GM20000 (cell line): ENCODE measurements at places on chromosomes 3 and 15.
A peak's percentile ranks its signal among the peaks of the same experiment; 100 is the strongest.

DNA sequence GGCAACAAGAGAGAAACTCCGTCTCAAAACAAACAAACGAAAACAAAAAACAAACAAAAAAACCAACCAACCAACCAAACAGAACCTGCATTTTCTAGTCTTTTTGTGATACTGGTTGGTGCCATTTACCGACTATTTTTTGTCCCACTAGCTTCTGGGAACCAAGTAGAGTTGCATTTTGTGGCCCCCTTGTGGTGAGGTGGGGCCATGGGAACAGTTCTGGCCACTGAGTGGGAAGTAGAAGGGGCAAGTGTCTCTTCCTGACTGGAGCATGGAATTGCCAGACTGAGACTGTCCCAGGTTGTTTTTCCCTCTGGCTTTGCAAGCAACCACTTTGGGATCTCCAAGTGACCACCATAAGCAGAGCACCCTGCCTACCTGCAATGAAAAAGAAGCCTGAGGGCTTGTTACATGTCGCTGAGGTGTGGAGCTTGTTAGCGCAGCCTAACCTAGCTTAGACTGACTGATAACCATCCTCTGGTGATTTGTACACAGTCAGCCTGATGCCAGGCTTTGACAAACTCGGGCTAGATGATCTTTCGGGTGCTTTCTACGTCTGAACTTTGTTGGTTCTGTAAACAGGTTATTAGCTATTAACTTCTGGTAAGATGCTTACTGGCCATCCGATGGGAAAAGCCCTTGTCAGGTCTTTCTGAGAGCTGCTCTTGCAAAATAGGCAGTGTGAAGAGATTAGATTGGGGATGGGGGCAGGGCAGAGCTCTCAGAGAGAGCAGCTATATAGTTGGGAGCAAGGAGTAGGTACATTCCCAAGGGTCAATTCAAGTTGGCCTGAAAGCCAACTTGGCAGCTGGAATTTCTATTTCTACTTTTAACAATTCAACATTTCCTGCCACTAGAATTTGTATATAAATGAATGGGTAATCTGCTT is 172.2 kb downstream of the SSR3 start:
- peak; percentile 62 for DNase-seq

- no peak for DNase-seq
Observed at GRCh38 chr3:73624017-73624820, 522 bp downstream of the PDZRN3 start.

- DNase-seq: no peak
Observed at GRCh38 chr15:38062696-38063095, 128.3 kb downstream of the TMCO5A start.

GRCh38 chr3:173529062-173529711 is 131.6 kb downstream of the NLGN1 start:
- DNase-seq: peak; percentile 4

DNA sequence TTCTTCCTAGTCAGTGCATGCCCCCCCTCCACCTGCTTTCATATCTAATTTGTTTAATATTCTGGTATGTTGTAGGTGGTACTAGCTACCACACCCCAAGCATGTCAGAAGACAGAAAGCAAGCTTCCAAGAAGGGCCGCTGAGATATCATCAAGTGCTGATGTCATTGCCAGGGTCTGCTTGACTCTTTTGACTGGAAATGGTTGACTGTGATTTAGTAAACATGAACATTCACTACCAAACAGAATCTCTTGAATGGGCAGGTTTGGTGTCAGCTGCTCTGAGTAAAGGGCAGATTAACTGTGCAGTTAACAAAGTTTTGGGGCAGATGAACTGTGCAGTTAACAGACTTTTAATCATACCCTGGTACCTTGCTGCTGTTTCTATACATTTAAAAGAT is 244.2 kb upstream of the SATB1 start:
- no peak for DNase-seq

GRCh38 chr3:126798521-126798920 is 94.5 kb downstream of the CHCHD6 start:
- DNase-seq: no peak

DNA sequence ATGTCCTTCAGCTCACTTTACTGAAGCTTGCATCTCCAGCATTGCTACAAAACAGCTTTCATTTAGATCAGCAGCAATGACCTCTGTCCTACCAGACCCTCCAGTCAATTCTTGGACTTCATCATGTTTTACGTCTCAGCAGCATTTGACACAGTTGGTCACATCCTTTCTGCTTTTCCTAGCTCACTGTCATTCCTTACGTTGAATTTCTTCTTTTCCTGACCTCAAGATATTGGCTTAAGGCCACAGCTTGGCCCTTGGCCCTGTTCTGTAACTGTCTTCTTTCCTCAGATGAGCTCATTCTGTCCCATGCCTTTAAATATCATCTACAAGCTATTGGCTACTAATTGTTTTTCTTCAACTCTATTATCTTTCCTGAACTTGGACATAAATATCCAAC is 576.2 kb upstream of the KCNMB2 start:
- DNase-seq: no peak
